NCI-H2029 treated with DMSO at 0.1 percent for 48 hours (cell line): ENCODE measurements at places on chromosomes 16 and 17.

GRCh38 chr16:17277981-17278381 lies 192.8 kb downstream of the XYLT1 start:
- no peak for DNase-seq

- DNase-seq: peak; percentile 20
These were observed 44.2 kb downstream of the LYRM9 start for GRCh38 chr17:27848931-27849330.

DNA sequence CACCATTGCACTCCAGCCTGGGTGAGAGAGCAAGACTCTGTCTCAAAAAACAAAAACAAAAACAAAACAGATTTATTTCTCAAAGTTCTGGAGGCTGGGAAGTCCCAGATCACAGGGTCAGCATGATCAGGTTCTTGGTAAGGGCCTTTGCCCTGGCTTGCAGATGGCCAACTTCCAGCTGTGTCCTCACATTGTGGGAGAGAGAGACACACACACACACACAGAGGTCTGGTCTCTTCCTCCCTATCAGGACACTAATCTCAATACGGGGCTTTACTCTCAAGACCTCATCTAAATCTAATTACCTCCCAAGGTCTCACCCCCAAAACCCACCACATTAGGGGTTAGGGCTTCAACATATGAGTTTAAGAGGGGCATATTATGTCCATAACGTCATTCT lies 26.4 kb upstream of the TAOK1 start:
- no peak for DNase-seq

DNA sequence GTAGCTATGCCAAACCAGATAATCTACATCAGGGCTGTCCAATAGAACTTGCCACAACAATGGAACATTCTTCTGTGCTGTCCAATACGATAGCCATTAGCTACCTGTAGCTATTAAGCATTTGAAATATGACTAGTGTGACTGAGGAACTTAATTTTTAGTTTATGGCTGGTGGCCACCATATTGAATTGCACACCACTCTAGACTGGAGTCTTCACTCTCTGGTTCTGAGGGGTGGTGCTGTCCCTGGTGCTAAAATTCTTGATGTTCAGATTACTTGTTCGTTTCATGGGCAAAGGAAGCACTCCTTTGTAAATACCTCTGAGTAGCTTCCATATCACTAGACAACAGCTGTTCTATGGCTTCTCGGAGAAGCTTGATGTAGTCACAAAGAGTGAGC lies 296.6 kb downstream of the NPIPA8 start:
- DNase-seq: no peak

DNA sequence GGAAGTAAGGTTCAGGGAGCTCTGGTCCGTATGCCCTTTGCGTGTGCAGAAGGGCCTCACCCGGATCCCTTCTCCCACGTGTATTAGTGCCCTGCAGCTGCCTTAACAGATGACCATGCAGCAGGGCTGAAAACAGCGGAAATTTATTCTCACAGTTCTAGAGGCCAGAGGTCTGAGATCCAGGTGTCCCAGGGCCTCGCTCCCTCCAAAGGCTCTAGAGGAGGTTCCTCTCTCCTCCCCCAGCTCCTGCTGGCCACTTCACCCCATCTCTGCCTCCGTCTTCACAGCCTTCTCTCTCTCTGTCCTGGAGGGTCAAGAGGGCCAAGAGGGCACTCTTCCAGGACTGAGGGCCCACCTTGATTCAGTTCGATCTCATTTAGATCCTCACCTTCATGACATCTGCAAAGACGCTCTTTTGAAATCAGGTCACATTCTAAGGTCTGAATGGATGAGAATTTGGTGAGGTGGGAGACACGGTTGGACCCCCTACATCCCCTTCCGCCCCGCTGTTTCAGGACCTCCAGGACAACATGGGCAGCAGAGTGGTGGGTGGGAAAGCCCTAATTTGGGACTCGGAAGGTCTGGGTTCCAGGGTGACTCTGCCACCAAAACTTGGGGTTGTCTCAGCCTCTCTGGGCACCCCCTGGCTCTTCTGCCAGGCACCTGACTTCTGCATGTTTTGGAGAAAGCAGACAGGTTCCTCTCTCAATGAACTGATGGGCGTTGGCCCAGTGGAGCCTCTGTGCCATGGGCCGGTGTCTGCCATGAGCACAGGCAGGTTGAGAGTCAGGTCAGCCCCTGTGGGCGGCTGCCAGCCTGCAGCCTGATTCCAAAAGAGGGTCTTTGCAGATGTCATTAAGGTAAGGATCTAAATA lies 361.2 kb downstream of the SEC14L1 start:
- no peak for DNase-seq

DNA sequence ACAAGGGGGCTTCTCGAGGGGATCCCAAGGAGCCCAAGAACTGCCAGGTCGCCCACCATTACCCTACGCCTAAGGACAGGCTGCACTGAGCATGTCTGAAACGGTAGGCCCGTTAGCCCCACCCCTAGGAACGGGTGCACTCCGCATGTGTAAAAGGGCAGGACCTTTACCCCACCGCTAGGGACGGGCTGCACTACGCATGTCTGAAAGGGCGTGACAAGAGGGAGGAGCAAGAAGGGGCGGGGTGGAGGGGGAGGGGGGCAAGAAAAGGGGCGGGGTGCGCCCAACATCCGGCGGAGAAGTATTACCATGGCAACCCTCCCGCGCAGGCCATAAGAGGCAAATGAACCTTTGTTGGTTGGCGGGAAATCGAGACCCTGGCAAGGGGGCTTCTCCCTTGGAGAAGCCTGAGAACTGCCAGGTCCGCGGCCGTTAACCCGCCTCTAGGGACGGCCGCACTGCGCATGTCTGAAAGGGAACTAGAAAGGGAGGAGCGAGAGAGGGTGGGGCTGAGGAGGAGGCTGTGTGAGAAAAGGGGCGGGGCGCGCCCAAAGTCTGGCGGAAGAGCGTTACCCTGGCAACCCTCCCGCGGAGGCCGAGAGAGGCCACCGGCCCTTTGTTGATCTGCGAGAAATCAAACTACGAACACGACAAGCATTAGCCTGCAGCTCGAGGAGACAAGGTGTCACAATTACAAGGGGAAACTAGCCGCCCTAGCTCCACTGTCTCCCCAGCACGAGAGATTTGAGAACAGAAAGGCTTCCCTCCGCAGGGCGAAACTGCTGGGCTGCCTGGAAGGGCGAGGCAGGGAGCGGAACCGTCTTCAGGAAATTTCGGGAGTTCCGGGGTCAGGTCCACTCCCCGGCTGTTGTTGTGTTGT lies 2046.8 kb downstream of the TP53TG3F start:
- DNase-seq: peak; percentile 82

GRCh38 chr17:34071886-34072420 lies 183.1 kb upstream of the CCL2 start:
- DNase-seq: no peak

DNA sequence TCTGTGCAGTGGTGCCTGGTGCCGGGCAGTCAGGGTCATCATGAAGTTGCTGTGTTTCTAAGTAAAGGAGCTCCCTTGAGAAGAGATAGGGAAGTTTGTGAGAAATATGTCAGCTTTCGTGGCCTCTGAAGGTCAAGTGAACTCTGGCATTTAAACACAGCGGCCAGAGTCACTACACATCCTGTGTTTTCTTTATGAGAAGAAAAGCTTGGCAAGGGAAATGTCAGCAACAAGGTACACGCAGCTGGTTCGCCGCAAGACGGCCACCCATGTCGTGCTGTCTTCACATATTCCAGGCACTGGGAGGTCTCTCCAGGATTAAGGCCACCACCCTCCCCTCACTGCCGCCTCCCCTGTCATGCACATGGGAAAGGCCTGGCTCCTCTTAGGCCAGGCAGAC lies 33.2 kb upstream of the PEMT start:
- DNase-seq: no peak

DNA sequence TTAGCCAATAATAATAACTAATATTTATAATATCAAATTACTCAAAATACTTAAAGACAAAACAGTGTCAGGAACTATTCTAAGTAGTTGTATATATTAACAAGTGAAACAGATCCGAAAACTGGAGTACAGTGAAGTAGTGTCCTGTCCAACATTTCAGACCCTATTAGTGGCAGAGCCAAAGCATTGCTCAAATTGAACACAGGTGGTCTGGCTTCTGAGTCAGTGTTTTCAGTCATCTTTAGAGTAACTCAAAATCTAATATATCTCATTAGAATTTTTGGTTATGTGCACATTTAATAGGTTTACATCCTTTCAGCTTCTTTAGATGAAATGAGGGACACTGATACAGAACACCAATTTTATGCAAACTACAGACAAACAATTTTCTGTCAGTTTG lies 652.5 kb downstream of the CDH11 start:
- DNase-seq: no peak

DNA sequence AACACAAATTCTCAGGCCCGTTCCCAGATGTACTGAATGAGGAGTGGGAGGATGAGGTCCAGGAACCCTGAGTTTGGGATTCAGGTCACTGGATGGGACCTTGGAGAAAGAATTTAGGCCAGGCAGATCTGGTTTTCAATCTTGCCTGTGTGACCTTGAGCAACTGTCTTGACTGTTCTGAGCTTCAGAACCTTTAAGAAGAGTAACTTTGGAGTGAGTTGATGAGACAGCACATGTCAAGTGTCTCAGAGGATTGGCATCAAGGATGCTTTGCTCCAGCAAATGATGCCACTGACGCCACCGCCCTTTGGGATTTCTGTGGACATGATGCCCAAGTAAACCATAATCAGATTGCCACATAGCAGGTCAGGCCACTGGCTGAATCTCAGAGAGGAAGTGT lies 56.2 kb upstream of the DNAJA2 start:
- no peak for DNase-seq

DNA sequence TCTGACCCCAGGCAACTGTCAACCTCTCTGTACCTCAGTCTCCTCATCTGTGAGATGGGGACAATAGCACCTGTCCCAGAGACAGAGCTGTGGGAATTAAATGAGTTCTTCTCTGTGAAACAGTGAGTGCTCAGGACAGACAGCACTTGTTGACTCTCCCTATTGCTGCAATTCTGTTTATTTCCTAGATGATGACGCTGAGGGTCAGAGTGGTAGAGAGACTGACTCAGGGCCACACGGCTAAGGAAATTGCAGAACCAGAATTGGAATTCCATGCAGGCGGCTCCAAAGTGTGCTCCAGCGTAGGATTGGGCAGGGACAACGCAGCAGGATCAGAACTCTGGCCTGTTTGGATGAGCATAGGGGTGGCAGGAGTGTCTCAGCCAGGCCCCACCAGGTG lies 302.2 kb downstream of the C16orf95 start:
- DNase-seq: no peak

DNA sequence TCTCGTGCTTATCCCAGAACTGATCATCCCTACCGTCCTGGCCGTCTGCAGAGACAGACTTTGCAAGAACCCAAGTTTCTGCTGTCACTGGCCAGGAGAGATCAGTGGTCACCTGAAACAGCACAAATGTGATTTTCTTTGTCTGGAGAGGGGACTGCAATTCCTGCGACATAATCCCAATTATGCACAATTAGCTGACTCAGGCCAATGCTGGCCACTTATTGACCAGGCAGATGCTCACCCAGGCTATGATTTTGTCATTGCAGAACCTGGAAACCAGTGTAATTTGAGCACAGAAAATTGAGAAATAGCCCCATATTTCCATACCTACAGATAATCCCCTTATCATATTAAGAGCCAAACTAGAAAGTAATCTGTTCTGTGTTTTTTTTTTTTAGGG lies 34.7 kb downstream of the SALL1 start:
- no peak for DNase-seq
